Kidney (tissue), 22 donors: ENCODE measurements at places on chromosomes 6 and 20.

DNA sequence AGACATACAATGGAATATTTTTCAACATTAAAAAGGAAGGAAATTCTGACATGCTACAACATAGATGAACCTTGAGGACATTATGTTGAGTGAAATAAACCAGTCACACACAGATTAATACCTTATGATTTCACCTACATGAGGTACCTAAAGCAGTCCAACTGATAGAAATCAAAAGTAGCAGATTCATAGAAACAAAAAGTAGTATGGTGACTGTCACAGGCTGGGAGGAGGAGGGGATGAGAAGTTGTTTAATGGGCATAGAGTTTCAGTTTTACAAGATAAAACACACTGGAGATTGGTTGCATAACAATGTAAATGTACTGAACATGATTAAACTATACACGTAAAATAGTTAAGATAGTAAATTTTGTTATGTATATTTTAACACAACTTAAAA, 48.5 kb upstream of the OLIG3 start:
- no peak for DNase-seq

DNA sequence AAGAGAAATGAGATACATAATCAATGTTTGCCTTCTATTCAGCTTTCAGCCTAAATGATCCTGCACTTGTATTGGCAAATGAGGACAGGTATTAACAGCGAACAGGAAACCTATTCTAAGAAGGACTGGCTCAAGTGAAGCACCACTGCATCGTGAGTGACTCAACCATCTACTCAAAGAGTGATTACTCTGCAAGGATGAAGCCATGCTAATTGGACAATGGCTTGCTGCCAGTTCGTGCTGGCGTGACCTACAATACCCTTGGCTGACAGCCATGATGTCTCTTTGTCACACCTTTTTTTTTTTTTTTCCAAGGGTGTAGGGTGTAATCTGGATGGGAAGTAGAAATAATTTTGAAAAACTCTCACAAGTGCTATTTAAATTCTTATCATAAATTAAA, 104.9 kb downstream of the GJA10 start:
- DNase-seq: no peak

DNA sequence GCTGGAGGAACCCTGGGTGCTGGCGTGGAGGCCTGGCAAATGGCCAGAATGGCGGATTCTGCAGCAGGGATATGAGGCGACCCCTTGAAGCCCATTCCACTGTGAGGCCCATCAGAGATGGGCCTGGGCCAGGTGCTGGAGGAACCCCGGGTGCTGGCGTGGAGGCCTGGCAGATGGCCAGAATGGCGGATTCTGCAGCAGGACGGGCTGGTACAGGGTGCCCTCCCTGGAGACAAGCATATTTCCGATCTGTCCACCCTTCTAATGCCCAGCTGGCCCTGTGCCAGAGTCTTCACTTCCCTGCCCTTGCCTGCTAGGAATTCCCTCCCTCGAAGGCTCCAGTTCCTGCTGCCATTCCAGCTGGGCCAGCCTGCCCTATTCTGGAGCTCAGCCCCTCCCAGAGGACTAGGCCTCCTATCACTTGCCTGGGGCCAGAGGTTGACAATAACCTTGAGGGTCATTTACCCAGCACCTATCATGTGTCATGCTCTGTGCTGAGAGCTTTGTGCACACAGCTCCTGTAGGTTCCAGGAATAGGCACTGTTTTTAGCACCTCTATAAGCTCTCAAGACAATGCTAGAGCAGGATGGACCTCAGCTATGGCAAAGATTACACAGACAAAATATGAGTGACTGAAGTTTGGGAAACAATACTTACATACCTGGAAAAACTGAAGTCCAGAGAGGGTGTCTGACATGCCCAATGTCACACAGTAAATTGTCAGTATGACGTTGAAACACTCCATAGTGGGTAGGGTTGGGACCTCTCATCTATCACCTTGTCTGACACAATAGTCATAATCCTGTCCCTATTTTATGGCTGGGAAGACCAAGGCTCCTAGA, 21.4 kb downstream of the SUN5 start:
- peak; percentile 65 for DNase-seq

GRCh38 chr6:46302816-46303215, 132.0 kb upstream of the ENPP5 start:
- no peak for DNase-seq
